ENCODE measurements at places on chromosomes 5 and 9.

DNA sequence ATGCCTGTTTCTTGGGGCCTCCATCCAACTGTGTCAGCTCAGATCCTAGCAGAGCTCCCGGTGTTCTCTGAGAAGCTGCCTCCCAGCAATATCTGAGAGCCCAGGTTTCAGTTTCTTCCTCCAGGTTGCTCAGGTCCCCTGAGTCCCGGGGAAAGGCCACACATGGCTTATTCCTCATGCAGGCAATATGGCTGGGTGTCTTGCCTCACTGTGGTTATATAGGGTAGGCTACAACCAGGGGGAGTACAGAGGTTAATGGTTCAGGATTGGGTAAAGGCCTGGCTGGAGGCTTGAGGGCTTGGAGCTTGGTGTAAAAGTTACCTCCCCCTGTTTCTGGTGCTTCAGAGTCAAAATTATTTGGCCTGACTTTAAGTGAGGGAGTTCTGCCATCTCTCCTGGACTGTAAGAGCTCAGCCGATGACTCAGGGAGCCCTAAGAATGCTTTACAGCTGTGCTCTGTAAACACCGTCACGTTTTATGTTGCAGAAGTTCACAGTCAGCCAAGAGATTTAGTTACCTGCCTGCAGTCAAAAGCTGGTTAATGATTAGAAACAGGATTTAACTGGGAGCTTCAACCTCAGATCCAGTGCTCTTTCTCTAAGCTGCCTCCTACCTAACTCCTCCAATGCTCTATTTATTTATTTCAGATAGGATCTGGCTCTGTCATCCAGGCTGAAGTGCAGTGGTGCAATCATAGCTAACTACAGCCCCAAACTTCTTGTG is 24.3 kb upstream of the UBAP2 start:
- DNase-seq, result no peak

- no peak for DNase-seq
These were observed 90.6 kb upstream of the CXCL14 start for GRCh38 chr5:135669416-135669815.

DNA sequence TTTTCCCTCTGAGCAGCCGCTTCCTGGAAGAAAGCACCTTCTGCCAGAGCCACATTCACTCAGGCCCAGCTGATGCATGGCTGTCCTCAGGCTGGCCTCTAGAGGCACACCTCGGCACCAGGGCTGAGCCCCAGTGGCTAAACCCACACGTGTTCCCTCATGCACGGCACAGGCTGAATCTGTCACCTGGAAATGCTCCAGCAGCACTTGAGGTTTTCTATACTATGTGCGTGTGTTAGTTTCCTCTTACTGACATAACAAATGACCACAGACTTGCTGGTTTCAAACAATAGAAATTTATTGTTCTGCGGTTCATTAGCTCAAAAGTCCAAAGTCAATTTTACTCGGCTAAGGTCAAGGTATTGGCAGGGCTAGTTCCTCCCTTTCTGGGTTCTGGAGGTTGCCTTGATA is 141.4 kb downstream of the LRRC70 start:
- DNase-seq, result no peak

- DNase-seq, result no peak
These were observed 206.5 kb downstream of the ARL15 start for GRCh38 chr5:54103871-54104270.

GRCh38 chr9:12920437-12920836 is 145.6 kb downstream of the LURAP1L start:
- DNase-seq, result no peak

DNA sequence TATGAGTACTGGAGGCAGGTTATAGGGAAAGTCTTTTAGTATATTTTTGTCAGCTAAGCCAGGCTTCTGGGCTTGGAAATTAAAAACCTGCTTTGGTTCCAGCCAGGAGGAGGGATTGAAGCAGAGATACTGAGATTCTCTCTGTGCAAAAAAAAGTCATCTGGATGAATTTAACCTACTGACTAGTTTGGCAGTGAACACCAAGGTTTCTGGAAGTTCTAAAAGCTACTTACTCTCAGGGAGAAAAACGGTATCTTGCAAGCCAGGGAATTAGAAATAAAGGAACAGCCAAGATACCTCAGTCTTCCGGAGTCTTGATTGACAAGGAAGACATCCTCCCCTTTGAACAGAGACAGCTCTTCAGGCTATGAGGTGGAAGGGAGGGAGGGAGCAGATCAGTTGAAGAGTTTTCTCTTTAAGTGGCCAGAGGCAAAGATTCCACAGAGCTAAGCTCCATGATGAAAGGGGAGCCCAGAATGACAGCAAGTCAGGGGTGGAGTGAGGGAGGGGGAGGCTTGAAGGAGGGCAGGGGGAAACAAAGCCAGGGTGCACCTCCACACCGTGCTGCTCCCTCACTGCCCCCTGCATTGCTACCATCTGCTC is 8.3 kb upstream of the ZBTB34 start:
- no peak for DNase-seq

GRCh38 chr9:123753016-123753415 is 176.9 kb downstream of the DENND1A start:
- no peak for DNase-seq

DNA sequence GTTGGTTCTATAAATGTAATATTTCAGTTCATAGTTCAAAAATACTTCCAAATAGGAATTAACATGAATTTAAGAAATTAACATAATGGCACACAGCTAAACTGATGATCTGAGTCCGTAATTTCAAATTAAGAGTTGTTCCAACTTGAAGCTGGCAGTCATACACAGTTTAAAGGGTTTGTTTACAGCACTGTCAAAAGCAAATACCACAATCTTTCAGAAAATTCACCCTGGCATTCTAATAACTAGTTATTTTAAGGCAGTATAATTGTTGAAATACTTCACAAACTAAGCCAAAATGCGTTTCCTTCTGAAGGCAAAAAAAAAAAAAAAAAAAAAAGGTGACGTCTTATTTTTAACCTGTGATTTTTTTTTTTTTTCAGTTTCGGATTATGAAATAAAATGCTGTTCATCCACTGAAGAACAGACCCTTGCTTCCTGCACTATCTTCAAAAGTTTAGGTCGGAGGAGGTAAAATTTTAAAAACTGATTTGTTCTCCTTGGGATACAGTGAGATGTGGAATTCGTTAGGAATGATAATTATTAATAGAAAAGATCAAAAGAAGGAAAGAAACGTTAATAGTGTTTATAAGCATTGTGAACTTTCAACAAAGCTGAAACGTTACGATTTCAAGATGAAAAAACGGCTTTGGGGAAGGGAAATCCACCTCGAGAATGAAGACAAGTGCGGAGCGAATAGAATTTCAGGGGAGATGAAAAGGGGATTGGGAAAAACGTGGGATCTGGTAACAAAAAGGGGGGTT is 850 bp downstream of the IL6ST start:
- no peak for DNase-seq

GRCh38 chr9:88828018-88828417 is 163.2 kb upstream of the S1PR3 start:
- no peak for DNase-seq

GRCh38 chr5:5813441-5813840 is 391.0 kb downstream of the ICE1 start:
- no peak for DNase-seq
